ENCODE measurements at places on chromosomes 5 and 9.

DNA sequence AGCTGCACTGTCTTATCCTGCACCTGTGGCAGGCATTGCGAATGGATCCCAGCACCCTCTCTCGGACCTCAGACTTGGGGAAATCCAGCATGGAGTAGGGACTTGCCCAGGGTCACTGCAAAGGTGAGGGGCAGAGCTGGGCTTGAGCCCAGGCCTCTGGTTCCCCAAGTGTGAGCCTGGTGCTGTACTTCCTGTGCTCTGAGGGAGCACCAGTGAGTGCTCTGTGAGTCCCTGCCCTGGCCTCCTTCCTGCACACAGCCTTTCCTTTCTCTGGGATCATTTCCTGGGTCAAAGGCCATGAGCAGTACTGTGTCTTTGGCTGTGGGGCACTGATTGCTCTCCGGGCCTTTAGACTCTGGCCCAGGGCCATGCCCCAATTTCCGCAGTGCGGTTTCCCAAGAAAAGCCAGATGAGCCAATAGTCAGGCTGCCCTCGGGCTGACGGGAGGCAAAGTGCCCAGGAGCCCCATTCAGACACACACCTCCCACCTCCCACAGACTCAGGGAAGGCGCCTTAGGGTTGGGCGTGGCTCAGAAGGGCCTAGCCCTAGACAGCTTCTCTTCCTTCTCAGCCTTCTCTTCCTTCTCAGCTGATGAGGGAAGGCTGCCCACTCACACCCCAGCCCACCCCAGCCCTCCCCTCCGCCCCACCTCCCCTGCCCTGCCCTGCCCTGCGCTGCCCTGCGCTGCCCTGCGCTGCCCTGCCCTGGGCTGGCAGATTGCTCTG is 23.3 kb upstream of the TRIM14 start:
- no peak for DNase-seq

DNA sequence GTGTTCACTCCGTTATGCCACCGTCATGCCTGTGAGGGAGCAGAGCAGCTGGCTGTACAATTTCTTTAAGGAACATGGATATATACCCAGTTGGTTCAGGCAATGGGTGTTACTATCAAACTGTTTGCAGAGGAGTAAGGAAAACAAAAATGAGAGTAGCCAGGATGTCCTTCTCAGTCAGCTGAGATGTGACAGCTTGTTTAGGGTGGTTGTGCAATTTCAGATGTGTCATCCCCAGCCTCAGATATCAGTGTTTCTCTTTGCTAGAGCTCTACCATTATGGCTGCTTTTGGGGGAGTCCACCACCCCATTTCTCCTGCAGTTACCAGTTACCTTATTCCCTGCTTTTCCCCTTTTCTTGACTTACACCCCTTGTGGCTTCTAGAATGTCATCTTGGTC is 135.2 kb upstream of the SLC24A2 start:
- no peak for DNase-seq

- no peak for DNase-seq
Observed at GRCh38 chr9:129547869-129548570, 72.9 kb downstream of the C9orf50 start.

GRCh38 chr5:115946655-115947054 is 15.6 kb upstream of the LVRN start:
- DNase-seq = no peak

- no peak for DNase-seq
Observed at GRCh38 chr9:117286245-117286644, 128.6 kb downstream of the ASTN2 start.

DNA sequence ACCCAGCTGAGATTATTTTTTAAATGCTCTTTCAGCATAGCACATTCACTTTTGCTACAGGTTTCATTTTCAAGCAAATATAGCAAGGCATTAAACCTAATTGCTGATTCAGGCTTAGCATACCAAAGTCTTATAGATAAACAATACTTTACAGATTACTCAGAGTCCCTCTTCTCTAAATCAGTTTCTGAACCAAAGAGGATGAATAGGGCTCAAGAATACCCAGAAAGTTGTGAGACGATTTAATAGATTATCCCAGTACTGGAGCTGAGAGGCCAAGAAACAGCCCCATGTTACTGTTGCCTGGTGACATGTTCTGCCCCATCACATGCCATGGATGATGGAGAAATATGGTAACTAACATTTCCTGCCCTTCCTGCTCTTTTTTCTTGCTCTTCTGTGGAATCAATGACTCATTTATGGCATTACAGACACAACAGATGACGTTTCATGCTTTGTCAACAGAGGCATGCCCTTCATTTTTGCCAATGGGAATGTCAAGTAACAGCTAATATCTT is 18.1 kb upstream of the SSBP2 start:
- no peak for DNase-seq

GRCh38 chr5:158195416-158196210 is 336.7 kb upstream of the CLINT1 start:
- DNase-seq = no peak

GRCh38 chr9:115978659-115979096 is 174.9 kb upstream of the PAPPA start:
- DNase-seq = no peak

- DNase-seq = no peak
Observed at GRCh38 chr9:11946531-11946930, 746.7 kb upstream of the TYRP1 start.

GRCh38 chr5:179212870-179213269 is 132.4 kb downstream of the ADAMTS2 start:
- DNase-seq = no peak

- no peak for DNase-seq
Observed at GRCh38 chr5:154249826-154250225, 59.3 kb downstream of the GALNT10 start.

GRCh38 chr9:124708074-124708473 is 63.0 kb downstream of the NR6A1 start:
- DNase-seq = no peak

GRCh38 chr5:87300744-87301143 is 33.1 kb downstream of the RASA1 start:
- peak; percentile 38 for DNase-seq

Measured in Kasumi-1 (cell line).